Left lung (tissue), 14 donors: ENCODE measurements at places on chromosomes 7 and 10.

- no peak overlapping the region for H3K27ac ChIP-seq
- no peaks in the 10 kb centered on the region for H3K36me3 ChIP-seq
- no peak for DNase-seq
- no peaks in the 10 kb centered on the region for H3K27me3 ChIP-seq
- H3K4me1 ChIP-seq, result peaks cover 9% of the 10 kb centered on the region
These were observed 120.7 kb upstream of the EEPD1 start for GRCh38 chr7:36032361-36032818.

DNA sequence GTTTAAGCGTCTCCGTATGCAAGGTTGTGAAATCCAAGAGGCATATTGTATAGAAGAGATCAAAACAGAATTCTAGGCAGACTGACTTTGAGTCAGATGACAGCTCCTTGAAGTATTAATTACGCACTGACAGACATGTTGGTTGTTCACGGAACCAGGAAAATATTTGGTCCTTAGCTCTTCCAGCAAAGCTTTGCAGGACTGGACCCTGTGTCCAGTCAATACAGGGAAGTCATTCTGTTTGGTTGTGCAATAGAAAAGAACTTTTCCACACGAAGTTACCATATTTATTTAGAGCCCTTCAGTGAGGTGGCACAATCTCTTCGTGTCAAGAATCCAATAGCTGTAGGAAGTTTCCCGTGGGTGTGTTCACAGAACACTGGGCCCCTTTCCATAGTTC is 205.3 kb downstream of the ARHGAP21 start:
- H3K27me3 ChIP-seq, result no peaks in the 10 kb centered on the region
- no peaks in the 10 kb centered on the region for H3K36me3 ChIP-seq
- no peak overlapping the region for H3K27ac ChIP-seq
- no peak for DNase-seq
- peaks cover 4% of the 10 kb centered on the region for H3K4me1 ChIP-seq
- no peak overlapping the region for H3K4me3 ChIP-seq

- H3K36me3 ChIP-seq, result no peaks in the 10 kb centered on the region
- H3K4me1 ChIP-seq, result no peaks in the 10 kb centered on the region
- DNase-seq, result no peak
These were observed 64.7 kb upstream of the ETV1 start for GRCh38 chr7:14054125-14054524.

- no peak overlapping the region for H3K4me3 ChIP-seq
- no peak for DNase-seq
- no peak overlapping the region for H3K27ac ChIP-seq
- no peaks in the 10 kb centered on the region for H3K4me1 ChIP-seq
- peaks cover 58% of the 10 kb centered on the region for H3K36me3 ChIP-seq
These were observed 5.3 kb downstream of the POLR2J start for GRCh38 chr7:102473271-102473991.

GRCh38 chr7:74093671-74094223 is 10.1 kb downstream of the LIMK1 start:
- H3K4me3 ChIP-seq, result peak overlapping the region; percentile 28
- H3K4me1 ChIP-seq, result peaks cover 12% of the 10 kb centered on the region
- H3K36me3 ChIP-seq, result no peaks in the 10 kb centered on the region
- DNase-seq, result no peak
- no peaks in the 10 kb centered on the region for H3K27me3 ChIP-seq

DNA sequence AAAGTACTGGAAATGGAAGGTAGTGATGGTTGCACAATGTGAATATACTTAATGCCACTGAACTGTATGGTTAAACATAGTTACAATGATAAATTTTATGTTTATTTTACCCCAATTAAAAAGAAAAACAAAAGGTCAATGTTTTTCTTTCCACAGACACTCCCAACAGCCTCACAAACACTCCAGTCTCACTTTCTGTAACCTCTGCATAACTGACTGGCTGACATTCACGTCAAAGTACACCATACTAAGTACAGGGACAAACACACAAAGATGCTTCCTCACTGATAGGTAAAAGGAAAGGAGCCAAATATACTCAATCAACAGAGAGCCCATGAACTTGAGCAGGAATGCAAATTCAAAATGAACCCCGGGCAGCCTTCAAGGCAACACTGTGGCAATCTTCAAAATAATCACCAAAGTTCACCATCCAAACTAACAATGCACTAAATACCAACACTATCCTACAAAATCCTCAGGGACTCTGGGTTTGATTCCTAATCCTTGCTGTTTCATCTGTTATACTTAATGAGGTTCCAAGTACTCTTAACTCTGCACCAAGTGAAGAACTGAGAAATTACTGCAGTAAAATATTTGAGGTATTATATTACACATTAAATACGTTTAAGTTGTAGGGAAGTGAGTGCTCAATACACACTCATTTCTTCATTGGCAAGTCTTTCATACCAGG is 90.8 kb downstream of the ARMH3 start:
- H3K4me1 ChIP-seq, result peaks cover 3% of the 10 kb centered on the region
- H3K4me3 ChIP-seq, result no peak overlapping the region
- H3K27me3 ChIP-seq, result no peaks in the 10 kb centered on the region
- DNase-seq, result no peak
- peaks cover 38% of the 10 kb centered on the region for H3K36me3 ChIP-seq
- H3K27ac ChIP-seq, result no peak overlapping the region

GRCh38 chr7:155066417-155066950 is 3.6 kb upstream of the HTR5A start:
- peaks cover 11% of the 10 kb centered on the region for H3K27me3 ChIP-seq
- no peaks in the 10 kb centered on the region for H3K36me3 ChIP-seq
- H3K4me3 ChIP-seq, result no peak overlapping the region
- H3K27ac ChIP-seq, result no peak overlapping the region
- no peaks in the 10 kb centered on the region for H3K4me1 ChIP-seq

GRCh38 chr10:92678206-92678605 is 11.5 kb upstream of the HHEX start:
- no peak for DNase-seq
- H3K27me3 ChIP-seq, result no peaks in the 10 kb centered on the region
- no peak overlapping the region for H3K4me3 ChIP-seq
- H3K36me3 ChIP-seq, result no peaks in the 10 kb centered on the region
- no peaks in the 10 kb centered on the region for H3K4me1 ChIP-seq

- DNase-seq, result no peak
- H3K4me3 ChIP-seq, result no peak overlapping the region
- no peak overlapping the region for H3K27ac ChIP-seq
- no peaks in the 10 kb centered on the region for H3K36me3 ChIP-seq
These were observed 14.8 kb downstream of the TMEM26 start for GRCh38 chr10:61438141-61438988.

GRCh38 chr7:73431041-73431835 is 2.3 kb upstream of the FZD9 start:
- H3K4me1 ChIP-seq, result peaks cover 5% of the 10 kb centered on the region
- no peaks in the 10 kb centered on the region for H3K36me3 ChIP-seq
- DNase-seq, result no peak
- H3K27me3 ChIP-seq, result no peaks in the 10 kb centered on the region
- no peak overlapping the region for H3K4me3 ChIP-seq

- H3K4me3 ChIP-seq, result no peak overlapping the region
- no peaks in the 10 kb centered on the region for H3K4me1 ChIP-seq
- no peaks in the 10 kb centered on the region for H3K36me3 ChIP-seq
- no peak for DNase-seq
- H3K27ac ChIP-seq, result peak overlapping the region; percentile 74
- H3K27me3 ChIP-seq, result no peaks in the 10 kb centered on the region
These were observed 1.1 kb downstream of the TMEM273 start for GRCh38 chr10:49187044-49187484.

DNA sequence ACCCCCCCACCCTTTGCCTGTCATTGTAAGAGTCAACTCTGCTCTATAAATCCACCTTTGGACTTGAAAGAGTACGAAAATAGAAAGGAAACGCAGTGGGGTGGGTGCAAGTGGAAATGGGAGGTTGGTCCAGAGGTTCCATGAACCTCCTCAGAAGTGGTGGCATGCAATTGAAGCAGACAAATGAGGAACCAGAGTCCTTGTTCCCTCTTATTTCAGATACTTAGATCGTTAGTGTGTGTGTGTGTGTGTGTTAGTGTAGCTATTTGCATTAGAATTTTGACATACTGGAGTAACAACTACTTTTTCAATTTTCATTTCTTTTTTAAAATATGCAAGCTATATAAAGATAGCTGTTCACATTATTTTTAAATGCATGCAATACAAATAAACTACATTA is 18.1 kb upstream of the TFAM start:
- H3K27me3 ChIP-seq, result no peaks in the 10 kb centered on the region
- no peaks in the 10 kb centered on the region for H3K4me1 ChIP-seq
- H3K27ac ChIP-seq, result no peak overlapping the region
- H3K4me3 ChIP-seq, result no peak overlapping the region
- peaks cover 16% of the 10 kb centered on the region for H3K36me3 ChIP-seq
- DNase-seq, result no peak
